WTC11 (cell line): ENCODE measurements at places on chromosomes 2 and 18. TPM values are rescaled to one million over a fixed set of nuclear protein-coding genes. Genes with fewer than 3 reads are reported as not detected.

GRCh38 chr2:80323610-80324009 is 19.1 kb upstream of the LRRTM1 start:
- no peak for DNase-seq

Gene SERPINB12
- not detected in 3 replicates for total RNA-seq

DNA sequence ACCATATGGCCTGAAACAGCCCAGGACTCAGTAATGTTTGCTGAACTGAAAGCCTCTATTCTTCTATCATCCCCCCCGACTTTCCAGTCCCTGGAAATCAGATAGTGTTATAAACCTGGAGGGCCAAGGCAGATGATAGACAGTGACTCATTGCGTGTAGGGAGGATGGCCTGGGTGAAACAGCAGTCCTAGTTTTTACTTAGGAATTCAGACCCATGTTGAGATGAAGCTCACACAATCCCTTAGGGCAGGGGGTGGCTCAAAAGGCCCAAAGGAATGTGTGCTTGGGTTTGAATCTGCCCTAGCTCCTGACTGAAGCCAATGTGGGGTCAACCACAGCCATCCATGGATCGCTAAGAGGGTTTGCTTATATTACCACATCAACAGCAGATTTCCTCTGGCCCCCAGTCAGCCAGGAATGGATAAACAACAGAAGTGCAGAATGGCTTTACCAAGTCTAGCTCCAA is 43.9 kb upstream of the STPG4 start:
- no peak for DNase-seq

DNA sequence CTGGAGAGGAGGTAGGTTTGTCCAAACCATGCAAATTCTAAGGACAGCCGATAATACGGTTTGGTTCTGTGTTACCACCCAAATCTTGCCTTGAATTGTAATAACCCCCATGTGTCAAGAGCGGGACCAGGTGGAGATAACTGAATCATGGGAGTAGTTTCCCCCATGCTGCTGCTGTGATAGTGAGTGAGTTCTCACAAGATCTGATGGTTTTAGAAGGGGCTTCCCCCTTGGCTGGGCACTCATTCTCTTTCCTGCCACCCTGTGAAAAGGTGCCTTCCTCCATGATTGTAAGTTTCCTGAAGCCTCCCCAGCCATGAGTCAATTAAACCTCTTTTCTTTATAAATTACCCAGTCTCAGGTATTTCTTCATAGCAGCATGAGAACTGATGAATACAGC is 295.2 kb downstream of the NBAS start:
- DNase-seq = no peak

- no peak for DNase-seq
Observed at GRCh38 chr2:64779117-64779690, 125.5 kb upstream of the SERTAD2 start.

GRCh38 chr2:101360232-101360631 is 27.1 kb downstream of the CREG2 start:
- DNase-seq = no peak

- DNase-seq = no peak
Observed at GRCh38 chr18:32391126-32391525, 79.6 kb downstream of the GAREM1 start.

DNA sequence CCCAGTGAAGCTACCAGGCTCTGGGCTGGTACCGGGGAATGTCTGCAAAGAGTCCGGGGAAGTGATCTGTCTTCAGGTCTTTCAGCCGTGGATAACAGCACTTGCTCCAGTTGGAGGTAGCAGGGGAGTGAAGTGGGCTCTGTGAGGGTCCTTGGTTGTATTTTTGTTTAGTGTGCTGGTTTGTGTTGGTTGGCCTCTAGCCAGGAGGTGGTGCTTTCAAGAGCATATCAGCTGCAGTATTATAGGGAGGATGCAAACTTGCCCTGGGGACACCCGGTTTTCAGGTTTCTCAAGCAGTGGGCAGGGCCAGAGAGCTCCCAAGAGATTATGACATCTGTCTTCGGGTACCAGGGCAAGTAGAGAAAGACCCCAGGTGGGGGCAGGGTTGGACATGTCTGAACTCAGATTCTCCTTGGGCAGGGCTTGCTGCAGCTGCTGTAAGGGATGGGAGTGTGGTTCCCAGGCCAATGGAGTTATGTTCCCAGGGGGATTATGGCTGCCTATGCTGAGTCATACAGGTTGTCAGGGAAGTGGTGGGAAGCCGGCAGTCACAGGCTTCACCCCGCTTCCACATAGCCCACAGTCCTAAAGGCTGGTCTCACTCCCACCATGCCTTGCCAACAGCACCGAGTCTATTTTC is 34.4 kb downstream of the ACAA2 start:
- no peak for DNase-seq

GRCh38 chr18:36247036-36247435 is 50.5 kb upstream of the FHOD3 start:
- DNase-seq = peak; percentile 44

Gene CTIF
- 18.9 to 28.5 TPM (median 20.4 TPM) in 3 replicates for total RNA-seq

Gene SERPINB11
- total RNA-seq = not detected in 3 replicates
